Tongue (tissue), 3 donors: ENCODE measurements at places on chromosomes 5 and 9. TPM values are rescaled to one million over a fixed set of nuclear protein-coding genes. Genes with fewer than 3 reads are reported as not detected.
A peak's percentile ranks its signal among the peaks of the same experiment; 100 is the strongest.

ZBED3 gene
- 5.5 TPM for total RNA-seq

GRCh38 chr5:11719888-11720481, 184.3 kb downstream of the CTNND2 start:
- peak; percentile 68 for DNase-seq

DNA sequence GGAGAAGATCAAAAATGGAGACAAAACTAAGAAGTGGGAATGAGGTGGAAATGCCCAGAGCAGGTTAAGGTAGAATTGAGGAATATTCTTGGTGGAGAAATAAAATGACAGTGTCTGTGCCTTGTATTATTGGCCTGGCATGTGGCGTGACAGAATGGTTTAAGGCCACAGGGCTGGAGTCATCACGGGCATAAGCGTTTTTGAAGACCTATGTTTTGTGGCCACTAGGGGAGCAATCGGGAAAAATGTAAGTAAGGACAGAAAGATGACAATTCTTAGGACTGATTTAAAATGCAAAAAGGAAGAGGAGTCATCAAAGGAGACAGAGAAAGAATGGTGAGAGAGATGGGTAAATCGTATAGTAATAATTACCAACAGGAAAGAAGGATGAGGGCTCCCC, 72.2 kb upstream of the EPB41L4A start:
- no peak for DNase-seq

- DNase-seq: no peak
Measured at GRCh38 chr5:91090995-91091394, 292.1 kb downstream of the ARRDC3 start.

COQ4 gene
- 29.8 TPM for total RNA-seq

ARID3C gene
- 0.31 TPM for total RNA-seq
